ENCODE measurements at places on chromosomes 1 and 21.

DNA sequence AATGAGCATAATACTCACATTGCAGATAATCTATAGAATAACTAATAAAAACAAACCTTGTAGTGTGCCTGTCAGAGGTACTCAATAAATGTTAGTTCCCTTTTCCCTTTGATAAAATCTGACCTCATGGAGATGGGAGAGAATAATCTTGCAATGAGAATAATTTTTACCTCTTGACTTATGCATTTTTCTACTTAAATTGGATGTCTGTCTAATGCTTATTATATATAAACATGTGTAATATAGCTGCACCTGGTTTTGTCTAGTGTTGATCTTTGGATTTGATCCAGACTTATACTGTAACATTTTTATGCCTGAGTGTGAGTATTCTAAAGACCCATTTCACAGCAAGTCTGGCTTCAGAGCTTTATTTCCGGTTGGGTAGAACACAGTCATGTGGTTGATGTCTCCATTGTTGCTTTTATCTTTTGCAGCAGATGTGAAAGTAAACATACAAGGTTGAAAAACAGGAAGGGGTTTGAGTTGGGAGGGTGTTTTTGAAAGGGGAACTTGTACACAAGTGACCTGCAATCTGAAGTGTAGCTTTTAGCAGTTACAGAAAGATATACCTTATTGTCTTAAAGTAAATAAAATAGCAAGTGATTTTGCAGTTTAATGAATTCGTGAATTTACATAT lies 12.4 kb downstream of the EPB41 start:
- DNase-seq = no peak

- peak; percentile 91 for DNase-seq
Measured at GRCh38 chr1:18820791-18821641, 38.4 kb downstream of the TAS1R2 start.

DNA sequence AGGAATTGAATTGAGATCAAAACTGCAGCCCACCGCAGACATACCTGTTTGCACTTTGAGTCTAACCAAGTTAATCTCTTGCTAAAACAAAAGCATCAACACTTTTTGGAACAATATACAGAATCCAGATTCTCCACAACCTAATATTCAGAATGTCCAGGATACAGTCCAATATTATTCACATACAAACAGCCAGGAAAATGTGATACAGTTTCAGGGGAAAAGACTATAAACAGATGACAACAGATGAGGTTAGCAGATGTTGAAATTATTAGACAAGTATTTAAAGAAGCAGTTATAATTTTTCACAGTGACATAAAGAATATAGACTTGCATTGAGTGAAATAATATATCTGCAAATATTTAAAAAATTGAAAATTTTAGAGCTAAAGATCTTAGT lies 678.1 kb upstream of the CXADR start:
- no peak for DNase-seq

DNA sequence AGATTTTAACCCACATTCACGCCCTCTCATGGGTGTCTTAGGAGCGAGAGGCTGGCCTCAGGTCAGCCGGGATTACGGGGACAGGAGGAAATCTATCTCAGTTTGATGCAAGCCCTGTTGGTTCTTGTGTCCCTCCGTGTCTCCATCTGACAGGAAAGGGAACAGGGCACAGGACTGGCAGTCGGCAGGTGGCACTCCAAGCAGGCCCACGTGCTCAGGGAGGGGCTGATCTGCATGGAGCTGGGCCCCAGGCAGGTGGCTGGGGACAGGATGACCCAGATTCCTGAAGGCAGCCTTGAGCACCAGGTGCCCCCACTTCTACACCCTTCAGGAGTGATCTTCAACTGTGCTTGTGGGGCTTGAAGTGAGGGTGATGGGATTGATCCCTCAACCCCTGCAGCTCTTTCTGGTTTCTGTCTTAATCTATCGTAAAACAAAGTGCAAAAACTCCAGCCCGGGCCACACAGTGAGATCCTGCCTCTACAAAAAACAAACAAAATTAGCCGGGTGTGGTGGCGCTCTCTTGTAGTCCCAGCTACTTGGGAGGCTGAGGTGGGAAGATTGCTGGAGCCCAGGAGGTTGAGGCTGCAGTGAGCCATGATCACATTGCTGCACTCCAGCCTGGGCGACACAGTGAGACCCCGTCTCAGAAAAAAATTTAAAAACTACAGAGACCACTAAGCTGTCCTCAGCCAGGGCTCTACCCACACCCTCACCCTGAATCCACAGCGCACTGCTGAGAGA lies 8.3 kb downstream of the PLEKHG5 start:
- DNase-seq = peak; percentile 66

DNA sequence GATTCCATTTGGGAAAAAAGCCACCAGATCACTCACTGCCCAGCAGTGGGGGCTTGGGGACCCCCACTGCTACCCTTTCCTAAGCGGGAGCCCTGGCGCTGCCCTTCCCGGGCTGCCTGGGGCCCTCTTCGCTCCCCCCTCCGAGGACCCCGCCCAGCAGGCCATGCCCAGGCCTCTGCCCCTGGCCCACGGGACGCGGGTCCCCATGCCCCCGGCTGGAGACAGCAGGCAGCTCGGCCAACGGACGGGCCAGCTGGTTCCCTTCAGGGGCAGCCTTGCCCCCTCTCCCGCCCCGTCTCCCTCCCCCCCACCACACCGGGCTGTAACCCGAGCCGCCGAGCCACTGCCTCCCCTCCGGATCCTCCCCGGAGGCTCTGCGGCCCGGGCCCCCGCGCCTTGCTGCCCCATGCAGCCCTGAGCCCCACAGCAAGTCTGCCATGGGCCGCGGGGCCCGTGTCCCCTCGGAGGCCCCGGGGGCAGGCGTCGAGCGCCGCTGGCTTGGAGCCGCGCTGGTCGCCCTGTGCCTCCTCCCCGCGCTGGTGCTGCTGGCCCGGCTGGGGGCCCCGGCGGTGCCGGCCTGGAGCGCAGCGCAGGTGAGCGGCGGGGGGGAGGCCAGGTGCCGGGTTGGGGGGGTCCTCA lies at the start of gene MMP23B:
Gene MMP23B (plus strand): TSS at position 392 of the 639 bp plus-strand sequence. CDS start 46 bp downstream, at position 438.
- no peak for DNase-seq

DNA sequence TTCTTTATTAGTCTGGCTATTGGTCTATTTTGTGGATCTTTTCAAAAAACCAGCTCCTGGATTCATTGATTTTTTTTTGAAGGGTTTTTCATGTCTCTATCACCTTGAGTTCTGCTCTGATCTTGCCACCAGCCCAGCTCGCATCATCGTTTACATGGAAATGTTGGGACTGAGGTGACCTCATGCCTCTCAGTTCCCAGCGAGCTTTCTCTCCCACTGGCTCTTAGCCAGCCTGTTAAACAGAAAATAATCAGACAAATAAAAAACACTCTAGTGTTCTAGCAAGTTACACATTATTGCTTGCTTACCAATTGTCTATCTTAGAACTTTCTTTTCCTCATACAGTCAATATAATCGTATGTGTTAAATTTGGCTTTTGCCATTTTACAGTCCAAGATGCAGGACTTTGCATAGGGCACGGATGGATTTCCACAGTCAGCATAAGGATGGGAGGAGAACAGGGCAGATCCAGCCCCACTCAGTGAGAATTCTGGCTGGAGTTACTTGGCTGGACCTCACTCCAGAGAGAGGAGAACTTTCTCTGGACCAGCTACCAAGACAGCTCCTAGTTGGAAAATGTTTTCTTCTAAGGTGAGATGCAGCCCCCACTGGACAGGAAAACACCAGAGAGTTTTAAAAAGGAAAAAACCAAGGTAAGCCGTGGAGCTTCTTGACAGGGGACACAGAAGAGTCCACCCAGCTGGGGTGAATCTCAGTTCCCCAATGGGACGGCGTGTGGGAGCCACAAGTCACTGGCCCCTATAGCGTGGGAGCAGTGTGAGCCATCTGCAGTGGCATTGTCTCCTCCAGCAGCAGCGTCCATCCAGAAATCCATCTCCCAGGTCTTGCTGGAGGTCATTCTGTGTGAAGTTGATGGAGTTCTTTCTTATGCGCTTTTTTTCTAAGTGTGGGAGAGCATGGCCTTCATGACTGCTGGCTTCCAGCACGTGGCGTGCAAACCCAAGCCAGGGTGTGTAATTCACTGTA lies 17.6 kb downstream of the PGBD2 start:
- no peak for DNase-seq

DNA sequence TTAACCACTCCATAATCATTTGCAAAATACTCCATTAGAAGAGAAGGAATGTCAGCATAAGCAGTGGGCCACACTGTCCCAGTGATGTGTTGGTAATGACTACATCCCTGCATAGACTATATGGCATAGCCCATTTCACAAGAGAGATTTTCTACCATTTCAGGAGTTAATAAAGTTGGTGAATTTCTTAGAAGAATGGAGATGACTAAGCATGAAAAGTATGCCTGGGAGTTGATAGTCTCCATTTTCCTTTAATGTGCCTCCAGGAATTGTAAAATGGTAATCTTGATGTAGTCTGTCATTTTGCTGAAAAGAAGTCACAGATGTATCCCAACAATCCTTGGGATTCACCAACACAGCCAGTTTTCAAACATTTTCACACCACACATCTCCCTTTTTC lies 608.8 kb upstream of the CHRM3 start:
- no peak for DNase-seq

DNA sequence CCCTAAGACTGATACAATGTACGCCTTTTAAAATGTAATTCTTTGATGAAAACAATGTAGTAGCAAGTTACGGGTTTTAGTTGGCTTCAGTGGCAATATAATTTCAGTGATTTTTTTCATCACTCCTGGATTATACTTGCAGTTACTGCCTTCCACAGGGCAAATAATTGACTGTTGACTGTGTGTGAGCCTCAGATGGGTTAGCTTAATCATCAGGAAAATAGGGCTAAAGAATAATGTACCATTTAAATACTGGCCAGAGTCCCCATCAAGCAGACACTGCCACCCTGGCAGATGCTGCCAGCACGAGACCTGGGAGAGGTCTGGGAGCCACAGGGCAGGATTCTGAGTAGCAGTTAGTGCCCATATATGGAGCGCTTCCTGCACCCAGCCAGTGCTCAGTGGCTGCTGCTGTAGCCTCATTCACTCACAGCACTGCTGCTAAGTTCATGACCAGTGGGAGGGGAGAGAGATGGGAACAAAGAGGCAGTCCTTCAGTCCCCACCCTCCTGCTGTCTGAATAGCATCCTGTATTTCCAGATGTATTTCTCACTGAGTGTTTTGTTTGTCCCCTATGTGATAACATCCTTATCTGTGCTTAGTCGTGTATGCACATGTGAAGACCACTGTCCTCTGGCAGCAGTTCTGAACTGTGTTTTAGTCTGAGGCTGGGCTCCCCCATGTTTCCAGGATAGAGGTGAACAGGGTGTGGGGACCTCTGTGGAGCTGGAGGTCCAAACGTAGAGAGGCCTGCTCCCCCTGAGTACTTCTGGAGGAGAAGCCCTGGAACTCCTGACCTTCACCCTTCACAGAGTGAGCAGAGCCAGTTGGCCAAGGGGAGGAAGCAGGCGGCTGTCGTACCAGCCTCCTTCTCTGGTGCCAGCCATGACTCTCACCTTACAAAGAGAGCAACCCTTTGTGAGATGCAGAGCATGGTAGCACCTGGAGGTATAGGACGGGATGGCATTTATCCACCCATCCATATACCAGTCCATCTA lies 80.4 kb downstream of the ADARB1 start:
- DNase-seq = no peak

DNA sequence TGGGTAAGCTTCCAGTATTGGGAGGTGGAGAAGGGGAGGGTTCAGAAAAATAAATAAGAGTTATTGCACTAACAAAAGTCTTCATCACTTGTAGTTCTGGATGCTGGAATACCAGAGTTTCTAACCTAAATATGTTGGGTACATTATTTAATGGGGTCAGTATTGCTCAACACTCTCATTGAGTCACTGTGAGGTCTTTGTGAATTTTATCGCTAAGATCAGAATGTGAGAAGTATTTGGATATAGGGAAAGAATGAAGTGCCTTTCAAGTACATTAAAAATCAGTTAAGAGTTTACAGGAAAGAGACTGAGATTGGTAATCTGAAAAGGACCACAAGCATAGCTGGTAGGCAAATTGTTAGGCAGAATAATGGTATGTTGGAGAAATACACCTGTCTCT lies 8.8 kb downstream of the SNRPE start:
- no peak for DNase-seq

DNA sequence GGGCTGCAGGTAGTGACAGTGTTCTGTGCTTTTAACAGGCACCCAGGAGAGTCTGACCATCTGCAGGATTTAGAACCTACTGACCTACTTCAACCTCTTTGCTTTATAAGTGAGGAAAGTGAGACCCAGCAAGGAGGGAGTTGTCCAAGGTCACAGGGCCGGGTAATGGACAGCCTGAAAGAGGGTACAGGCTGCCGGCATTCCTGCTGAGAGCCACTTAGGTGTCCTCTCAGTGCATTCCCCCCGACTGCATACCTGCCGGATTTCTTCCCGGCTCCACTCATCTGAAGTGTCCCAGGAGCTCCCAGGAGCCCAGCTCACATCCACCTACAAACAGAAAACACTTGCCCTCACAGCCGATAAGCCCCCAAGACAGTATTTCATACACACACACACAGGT lies 13.9 kb downstream of the PHLDA3 start:
- DNase-seq = peak; percentile 89

DNA sequence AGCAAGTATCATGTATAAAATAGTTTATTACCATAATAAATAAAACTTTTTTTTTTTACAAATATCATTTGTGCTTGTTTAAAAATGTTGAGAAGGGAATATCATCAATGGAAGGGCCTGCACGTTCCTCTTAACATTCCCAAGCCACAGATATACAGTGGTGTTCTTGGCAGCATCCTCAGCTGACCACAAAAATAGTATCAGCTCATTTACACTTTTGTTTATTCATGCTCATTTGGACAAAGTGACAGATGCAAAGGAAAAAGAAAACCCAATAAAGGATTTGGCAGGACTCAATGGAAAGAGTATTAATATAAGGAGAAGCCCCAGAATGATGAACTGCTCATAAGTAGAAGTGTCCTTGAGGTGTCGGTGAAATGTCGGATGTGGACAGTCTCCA lies 349.6 kb downstream of the HHAT start:
- DNase-seq = no peak

- DNase-seq = no peak
Measured at GRCh38 chr1:145917595-145917994, 922 bp downstream of the PEX11B start.

DNA sequence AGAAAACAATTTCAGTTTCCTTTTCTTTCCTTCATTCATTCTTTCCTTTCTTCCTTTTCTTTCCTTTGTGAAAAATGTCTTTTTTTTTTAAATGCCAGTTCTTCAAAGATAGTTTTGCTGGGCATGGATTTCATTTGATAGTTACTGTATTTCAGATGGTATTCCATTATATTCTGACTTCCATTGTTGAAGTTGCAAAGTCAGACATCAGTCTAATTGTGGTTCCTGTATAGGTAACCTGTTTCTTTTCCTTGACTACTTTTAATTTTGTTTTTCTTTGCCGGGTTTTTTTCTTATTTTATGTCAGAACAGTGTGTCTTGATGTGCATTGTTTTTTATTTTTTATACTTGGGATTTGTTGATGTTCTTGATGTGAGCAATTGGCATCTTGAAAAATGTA lies 40.4 kb upstream of the MPC2 start:
- DNase-seq = no peak

- DNase-seq = no peak
Measured at GRCh38 chr1:147072482-147073432, 99.5 kb downstream of the PRKAB2 start.

- DNase-seq = no peak
Measured at GRCh38 chr1:244056577-244056976, 5.5 kb downstream of the ZBTB18 start.

DNA sequence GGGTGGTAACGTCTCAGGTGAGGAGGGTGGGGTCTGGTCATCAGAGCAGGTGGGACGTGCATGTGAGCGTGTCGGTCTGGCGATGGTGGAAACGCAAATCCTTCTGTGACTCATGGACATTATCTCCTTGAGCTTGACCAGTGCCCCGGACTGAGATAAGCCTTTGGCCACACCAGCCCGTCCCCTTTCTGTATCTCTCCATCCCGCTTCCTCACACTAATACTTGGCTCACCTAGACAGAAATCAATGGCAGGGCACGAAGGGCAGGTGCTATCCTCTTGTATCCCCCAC lies 7.9 kb upstream of the AQP10 start:
- no peak for DNase-seq
